AG08396 (cell line): ENCODE measurements at places on chromosomes 1 and 21.

DNA sequence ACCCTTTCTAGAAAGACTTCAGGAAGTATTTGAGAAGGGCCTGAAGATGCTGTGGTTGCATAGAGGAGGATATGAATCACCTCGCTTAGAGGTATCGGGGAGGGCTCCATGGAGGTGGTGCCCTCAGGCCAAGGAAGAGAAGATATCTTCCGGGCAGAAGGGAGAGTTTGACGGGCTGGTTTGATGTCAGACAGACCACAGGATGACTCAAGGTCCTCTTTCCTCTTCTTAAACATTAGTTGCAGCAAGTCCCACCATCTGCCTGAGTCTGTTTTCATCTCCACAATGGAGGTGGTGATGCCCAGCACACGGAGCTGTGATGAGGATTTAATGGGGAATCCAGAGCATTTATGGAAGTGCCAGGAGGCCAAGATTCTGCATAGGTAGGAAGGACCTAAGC is 25.1 kb upstream of the RUNX3 start:
- no peak for DNase-seq

DNA sequence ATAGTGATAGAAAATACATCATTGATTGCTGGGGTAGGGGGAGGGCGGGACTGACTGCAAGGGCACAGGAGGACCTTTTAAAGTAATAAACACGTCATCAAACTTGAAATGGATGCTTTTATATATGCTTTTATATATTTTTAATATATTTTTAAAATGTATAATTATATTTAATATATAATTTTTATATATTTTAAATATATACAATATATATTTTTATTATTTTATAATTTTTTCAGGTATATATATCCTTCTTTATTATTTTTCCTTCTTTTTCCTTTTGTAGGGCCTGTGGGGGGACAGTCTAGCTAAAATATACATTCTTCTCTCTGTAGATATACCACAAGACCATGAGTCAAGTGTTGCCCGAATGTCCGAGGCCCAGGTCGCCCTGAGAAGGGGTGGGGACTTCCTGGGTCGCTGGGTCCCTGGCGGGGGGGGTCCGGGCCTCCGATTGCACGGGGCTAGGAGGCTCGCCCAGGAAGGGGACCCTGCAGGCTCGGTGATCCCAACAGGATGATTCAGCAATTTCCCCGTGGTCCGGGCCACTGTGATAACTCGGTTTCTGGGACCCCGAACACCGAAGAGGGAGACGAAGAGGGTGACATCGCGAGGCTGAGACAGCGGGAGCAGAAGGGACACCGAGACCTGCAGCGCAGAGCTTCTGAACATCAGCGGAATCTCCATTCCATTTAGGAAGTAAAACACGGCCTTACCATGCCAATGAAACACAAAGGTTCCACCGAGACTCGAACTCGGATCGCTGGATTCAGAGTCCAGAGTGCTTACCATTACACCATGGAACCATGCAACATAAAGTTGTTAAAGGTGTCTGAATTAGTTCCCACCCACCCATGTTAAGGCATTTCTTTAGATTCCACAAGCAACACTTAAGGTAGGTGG is 112.5 kb upstream of the NBPF11 start:
- DNase-seq, result peak; percentile 28

DNA sequence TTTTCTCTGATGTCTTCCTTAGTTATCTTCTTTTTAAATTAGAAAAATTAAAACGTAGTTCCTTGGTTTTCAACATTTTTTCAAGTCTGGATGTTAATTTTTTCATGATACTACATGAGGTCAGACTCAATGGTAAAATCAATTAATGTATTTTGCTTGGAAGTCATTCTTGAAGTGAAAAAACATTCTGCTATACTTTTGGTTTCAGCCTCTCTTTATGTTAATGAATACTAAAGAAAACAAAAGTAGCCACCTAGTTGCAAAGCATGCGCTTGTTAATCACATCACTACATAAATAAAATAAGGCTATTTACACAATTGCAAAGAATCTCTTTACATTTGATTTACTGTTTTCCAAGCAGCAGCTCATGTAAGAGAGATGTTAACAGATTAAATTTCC is 170.4 kb downstream of the LIPI start:
- no peak for DNase-seq

DNA sequence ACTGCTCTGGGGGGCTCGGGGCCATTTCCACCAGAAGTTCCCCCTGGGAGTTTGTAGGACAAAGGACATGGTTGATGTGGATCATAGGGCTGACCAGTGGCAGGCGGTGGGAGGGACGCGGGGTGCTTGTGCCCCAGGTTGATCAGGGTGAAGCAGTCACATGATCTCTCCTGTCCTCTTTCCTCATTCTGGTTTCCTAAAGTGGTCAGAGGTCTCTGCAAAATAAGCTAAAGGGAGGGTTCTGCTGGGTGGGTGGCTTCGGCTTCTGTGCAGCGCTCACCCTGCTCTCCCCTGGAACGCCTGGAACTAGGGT is 9.2 kb downstream of the PDXK start:
- DNase-seq, result no peak

DNA sequence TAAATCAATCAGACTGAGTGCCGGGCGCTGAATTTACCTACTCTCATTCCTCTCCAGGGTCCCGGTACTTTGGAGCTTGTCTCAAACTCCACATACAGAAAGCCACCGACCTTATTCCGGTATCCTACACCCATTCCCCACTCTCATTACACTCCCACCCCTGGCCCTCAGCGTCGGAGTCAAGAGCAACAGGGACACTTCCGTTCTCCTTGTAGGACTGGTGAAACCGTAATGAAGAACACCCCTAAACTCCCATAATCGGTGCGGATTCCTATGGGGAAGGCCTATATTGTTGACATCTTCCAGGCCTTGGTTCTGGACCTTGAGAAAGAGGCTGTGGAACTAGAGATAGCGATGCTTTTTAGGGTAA is 798 bp downstream of the ZBED6 start:
- no peak for DNase-seq

GRCh38 chr1:14415396-14415795 is 183.1 kb upstream of the KAZN start:
- DNase-seq, result no peak

GRCh38 chr1:43814401-43814800 is 107.1 kb downstream of the ST3GAL3 start:
- DNase-seq, result no peak

- DNase-seq, result no peak
Measured at GRCh38 chr1:207841901-207842300, 69.0 kb downstream of the CD34 start.

GRCh38 chr1:169696273-169697100 is 14.9 kb downstream of the SELL start:
- no peak for DNase-seq

DNA sequence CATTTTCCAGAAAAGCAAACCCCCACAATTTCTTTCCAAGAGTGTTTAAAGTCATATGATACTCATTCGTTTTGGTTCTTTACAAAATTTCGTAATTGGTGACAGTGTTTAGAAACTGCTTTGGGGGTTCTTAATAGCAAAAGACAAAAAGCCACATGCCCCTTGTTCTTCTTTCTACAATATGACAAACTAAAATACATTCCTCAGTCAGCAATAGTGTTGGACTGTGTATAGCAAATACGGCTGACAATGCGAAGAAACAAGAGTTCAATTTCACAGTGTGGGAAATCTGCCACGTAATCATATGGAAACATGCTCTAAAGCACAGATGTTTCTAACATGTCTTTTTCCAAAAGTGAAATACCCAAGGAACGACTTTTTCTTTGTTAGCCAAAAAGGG is 7.6 kb upstream of the IFNAR1 start:
- no peak for DNase-seq

DNA sequence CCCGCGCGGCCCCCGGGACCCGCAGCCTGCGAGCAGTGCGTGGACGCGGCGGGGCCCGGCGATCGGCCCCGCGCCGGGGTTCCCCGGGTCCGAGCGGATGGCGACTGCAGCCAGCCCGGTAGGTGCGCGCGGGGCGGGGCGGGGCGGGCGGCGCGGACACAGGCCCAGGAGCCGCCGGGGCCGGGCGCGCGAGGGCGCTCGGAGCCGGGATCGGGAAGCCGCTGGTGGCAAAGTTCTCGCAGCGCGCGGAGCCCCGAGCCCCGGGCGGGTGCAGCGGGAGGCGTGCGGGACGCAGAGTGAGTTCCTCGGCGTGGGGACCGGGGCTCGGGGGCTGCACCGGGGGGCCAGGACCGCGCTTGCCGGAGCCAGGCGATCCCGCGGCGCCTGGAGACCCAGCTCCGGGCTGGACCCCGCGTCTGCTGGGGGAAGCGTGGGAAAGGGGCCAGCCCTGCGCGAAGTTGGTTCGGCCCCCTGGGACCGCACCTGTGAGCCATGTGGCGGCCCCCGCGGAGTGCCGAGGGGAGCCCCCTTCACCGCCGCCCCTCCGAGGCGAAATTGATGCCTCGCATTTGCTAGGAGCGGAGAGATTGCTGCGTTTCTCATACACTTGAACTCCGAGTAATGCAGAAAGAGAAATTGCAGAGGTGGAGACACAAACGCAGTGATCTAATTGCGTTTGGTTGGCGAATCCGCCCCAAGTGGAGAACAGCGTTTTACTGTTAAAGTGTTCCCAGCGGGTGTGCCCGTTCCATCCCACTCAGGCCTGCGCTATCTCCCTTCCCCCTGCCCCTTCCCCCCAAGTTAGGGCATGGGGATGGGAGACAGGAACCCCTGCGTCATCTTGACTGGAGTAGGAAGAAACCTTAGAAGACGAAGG is 228.9 kb upstream of the TMEM51 start:
- peak; percentile 88 for DNase-seq

DNA sequence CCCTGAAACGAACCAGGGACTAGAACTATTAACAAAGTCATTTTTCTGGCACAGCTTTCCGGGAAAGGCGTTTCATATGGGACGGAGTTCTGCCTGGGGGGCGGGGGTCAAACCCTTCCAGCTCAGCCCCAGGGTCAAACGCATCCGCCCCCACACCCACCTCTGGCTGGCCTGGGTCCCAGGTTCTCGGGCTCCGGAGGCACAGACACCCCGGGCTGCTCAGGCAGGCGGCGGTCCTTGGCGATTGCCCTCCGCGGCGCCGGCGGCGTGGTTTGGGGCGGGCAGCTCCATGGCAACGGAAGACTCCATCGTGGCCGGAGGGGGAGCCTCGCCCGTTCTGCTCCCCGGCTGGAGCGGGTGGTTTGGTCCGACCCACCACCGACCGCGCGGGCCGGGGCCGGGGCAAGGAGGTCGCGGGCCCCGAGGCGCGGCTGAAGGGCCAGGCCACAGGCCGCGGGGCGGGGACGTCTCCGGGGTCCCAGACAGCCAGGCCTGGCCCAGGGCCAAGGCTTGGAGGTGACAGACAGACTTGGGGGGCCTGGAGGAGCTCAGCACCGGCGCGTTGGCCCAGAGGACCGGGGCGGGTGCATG is at the start of gene CFAP74:
Gene CFAP74, minus strand, starts transcription at position 246 of the 591 bp plus-strand sequence. CDS start 12,830 bp downstream, outside the sequence.
- peak; percentile 78 for DNase-seq

GRCh38 chr1:44531785-44532566 is 126.9 kb downstream of the RNF220 start:
- DNase-seq, result no peak

- DNase-seq, result no peak
Measured at GRCh38 chr21:31671146-31671716, 11.7 kb downstream of the SOD1 start.

GRCh38 chr1:156359973-156360372 is 9.0 kb upstream of the RHBG start:
- DNase-seq, result peak; percentile 50

GRCh38 chr1:221727146-221728036 is 14.5 kb downstream of the DUSP10 start:
- DNase-seq, result no peak

GRCh38 chr21:36199021-36199420 is 42.4 kb downstream of the DOP1B start:
- no peak for DNase-seq

DNA sequence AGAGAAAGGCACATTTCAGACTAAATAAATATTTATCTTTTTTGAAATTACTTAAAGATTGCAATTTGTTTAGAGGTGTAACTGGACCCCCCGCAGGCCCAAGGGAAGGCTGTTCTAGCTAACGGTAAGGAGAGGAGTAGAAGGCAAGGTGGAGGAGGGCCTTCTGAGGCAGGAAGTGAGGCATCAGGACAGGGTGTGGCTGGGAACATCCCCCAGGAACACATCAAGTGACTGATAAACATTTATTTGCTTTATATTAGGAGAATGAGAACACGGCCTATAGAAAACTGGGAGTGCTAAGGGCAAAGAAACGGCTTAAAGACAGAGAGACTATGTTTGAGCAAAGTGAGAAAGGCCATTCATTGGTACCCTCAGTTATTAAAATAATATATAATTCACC is 23.2 kb downstream of the HIVEP3 start:
- DNase-seq, result no peak

GRCh38 chr1:200346700-200347099 is 63.1 kb downstream of the ZNF281 start:
- DNase-seq, result no peak

DNA sequence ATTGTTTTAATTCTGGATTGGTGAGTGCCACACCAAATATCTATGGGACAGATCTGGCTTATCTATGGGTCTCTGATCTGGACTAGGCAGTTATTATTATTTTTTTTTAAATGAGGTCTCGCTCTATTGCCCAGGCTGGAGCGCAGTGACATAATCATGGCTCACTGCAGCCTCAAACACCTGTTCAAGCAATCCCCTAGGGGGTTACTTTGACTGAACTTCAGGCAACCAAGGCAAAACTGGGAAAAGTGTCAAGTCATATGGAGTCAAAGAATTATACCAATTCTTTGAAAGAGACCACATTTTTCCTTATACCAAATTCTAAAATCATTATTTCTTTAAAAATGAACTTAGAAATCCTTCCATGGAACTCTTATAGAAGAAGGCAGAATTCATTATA is 129.1 kb upstream of the HOOK1 start:
- no peak for DNase-seq

DNA sequence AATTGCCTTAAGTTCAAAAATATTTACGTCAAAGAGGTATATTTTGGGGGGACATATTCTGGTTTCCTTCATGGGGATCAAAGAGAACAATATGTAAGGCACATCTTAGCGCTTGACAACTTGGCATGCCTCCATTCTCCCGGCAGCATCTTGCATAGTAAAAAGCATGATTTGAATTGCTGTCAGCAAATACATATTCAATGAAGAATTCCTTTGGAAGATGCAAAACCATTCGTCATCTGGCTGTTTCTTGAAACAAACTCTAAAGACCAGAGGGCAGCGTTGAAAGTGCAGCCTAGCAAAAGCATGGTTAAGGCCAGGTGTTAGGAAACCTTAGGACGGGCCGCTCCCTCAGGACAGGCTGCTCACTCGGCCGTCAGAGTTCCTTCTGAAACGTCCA is 3.4 kb upstream of the PIK3CD start:
- DNase-seq, result no peak
